B cell (primary cell): ENCODE measurements at places on chromosomes 11 and 22.

DNA sequence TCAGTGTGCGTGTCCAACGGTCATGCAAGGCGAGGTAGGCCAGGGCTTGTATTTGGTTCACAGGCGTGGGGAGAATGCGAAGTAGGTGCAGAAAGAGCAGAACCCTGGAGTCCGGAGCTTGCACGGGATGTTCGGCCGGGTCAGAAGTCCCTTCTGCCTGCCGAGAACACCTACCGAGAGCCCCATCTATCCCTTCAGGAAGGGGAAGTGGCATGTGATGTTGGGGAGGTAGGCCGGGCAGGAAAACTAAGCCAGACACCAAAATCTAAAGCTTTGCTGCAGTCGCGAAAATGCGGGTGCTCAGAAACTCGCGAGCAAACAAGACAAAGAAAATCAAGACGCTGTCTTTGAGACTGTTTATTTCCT is 435 bp upstream of the TAF6L start:
- DNase-seq = no peak

- DNase-seq = peak; percentile 71
These were observed 7.0 kb upstream of the GAB2 start for GRCh38 chr11:78424334-78425270.

DNA sequence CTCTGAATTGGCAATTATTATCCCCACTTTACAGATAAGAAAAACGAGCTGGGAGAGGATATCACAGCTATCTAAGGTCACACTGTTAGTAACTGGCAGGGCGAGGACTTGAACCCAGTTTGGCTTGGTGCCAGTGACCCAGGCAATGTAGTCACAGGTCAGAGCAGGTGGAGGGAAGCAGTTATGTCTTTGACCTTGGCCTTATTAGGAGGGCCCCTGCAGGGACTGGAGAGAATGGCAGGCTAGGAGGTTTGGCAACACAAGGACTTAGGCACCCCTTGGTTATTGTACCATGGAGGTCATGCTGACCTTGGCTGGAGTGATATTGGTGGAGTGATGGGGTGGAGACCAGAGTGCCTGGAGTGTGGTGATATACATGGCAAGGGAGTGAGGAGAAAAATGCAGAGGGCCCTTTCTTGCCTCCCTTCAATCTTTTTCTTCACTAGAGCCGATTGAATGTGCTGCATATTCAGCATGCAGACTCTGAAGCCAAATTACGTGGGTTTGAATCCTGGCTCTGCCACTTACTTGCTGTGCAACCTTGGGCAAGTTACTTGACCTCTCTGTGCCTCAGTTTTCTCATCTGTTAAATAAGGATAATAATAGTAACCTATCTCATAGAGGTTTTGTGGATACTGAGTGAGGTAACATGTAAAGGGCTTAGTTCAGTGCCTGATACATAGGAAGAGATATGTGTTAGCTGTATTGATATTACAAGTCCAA is 92.7 kb upstream of the TBCEL start:
- DNase-seq = no peak

DNA sequence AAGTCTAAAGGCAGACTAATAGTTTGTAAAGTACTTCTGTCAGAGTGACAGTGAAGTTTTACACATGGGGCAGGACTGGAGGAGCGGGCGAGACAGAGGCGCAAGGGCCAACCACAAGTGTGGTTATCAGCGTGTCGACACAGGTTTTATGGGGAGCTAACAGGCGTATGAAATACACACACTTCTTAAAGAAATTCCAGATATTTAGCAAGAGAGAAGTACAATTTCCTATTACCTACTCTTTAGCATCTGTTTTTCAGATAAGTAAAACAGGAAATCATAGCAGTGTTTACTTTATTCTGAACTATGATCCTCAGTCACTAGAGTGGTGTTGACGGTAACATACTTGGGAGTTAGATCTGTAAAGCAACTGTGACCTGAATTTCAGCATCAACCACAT is 22.5 kb downstream of the VSIG10L2 start:
- DNase-seq = no peak

DNA sequence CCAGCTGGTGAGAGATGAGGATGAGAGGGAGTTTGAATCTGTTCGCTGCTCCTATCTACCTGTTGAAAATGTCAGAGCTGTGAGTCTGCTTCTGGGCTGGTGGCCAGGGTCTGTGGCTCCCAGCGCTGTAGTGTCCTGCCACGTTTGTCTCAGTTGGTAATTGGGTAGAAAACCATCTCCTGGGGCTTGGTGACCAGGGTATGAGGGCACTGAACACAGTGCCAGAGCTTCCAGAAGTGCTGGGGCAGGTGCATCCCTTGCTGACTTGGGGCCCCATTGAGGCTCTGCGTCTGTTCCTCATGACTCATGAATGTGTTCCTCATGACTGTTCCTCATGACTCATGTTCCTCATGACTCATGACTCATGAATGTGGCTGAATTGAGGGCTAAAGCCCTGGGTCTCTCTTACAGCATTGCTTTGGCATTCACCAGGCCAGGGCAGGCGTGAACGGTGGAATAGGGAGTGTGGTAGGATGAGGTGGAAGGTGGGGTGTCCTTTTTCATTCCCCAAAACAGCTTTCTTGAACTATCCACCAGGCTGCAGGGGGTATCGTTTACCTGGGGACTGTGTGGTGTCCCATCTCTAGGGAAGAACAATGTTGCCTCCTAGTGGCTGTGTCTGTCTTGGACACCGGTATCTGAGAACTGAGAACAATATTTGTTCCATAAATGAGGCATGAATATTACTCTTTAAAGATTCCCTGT is 139.5 kb downstream of the COMMD9 start:
- DNase-seq = no peak

DNA sequence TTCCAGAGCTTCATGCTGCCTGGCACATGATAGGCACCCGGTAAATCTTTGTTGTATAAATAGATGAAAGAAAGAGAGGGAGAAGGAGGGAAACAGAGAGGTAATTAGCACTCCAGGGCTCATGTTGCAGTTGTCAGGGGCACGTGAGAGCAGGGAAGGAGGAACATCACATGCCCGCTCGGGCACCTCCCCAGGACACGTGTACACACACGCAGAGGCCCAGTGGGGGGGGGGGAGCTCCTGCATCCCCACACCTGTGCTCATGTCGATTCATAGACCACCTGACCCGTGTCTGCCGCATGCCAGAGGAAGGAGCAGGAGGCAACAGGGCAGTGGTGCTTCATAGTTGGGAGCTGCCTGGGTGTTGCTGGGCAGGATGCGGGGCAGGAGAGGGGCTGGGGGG is 37.1 kb upstream of the NNMT start:
- peak; percentile 82 for DNase-seq

DNA sequence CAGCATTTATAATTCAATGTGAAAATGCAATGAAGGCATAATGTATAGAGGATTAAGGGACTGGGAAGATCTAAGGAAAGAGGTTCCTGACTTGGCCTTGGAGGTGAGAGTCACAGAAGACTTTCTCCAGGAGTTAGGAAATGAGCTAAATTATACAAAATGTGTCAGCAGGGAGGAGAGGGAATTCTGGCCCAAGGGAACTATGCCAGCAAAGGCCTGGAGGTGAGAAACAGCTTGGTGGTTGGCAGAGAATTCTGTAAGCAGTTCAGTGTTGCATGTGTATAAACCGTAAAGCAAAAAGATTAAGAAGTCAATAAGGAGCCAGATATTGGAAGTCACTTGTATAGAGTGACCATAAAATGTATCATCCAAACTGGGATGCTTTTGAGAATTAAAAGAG is 142.2 kb upstream of the SESN3 start:
- DNase-seq = no peak

DNA sequence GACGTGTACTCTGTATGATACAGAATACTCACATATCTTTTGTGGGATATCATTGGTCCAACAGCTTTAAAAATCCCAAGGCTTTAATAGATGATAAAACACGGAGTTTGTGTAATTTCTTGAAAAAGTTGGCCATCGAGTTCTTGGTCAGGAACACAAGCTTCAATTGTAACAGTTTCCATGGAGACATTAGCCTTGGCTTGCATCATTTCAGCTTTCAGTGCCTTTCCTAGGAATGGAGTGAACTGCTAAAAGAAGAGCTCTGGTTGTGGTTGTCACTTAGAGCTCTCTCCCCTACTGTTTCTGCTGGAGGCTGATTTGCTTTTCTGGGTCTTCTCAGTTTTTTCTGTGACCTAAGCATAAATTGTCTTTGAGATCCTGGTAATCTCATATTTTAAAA is 14.2 kb downstream of the BMAL1 start:
- no peak for DNase-seq
